ENCODE measurements at places on chromosomes 16 and 17.

GRCh38 chr17:57603978-57604377, 141.1 kb downstream of the CCDC182 start:
- H3K36me3 ChIP-seq: no peaks in the 10 kb centered on the region
- H3K4me3 ChIP-seq: peak overlapping the region; percentile 38
- peak overlapping the region; percentile 91 for H3K27ac ChIP-seq
- DNase-seq: peak; percentile 40
- peaks cover 100% of the 10 kb centered on the region for H3K4me1 ChIP-seq

GRCh38 chr17:72764632-72765041, 327.9 kb downstream of the SLC39A11 start:
- no peak overlapping the region for H3K27ac ChIP-seq
- H3K4me1 ChIP-seq: no peaks in the 10 kb centered on the region

DNA sequence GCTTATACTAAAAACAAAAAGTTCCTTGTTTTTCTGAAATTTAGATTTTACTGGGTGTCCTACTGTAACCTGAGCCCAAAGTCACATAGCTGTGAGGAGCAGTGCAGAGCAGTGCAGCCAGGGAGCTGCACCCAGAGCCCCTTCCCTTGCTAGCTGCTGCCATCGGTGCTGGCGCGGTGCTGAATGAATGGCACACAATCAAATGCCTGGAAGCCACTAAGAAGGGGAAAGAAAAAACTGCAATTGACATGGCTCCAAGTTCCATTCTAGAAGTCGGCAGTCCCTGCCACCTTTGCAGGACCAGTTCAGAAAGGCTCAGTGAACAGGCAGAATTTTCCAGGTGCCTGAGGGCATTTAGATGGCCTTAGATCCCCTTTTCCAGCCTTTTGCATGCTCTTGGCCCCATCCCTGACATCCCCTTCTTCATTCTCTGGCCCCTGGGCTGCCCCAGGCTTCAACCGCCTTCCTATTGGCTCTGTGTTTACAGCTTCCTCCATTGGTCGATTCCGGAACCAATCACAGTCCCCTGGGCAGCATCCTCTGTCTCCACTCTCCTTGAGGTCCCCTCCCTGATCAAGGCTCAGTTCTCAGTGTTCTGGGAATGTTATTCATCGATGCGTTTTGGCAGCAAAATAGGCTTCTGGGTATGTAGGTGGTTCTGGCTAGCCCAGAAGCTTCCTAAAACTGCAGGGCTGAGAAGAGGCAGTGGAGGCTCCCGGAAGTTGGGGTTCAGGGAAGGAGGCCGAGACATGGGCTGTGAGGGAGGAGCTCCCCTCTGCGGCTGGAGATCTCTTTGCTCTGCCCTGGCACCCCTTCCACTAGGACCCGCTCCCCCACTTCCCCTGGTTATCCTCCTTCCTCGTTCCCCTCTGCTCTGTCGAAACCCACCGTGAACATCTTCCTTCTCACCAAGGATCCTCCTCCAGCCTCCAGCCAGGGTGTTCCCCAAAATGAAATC, 37.9 kb downstream of the ATP2C2 start:
- H3K4me1 ChIP-seq: no peaks in the 10 kb centered on the region
- no peak overlapping the region for H3K27ac ChIP-seq
- H3K36me3 ChIP-seq: no peaks in the 10 kb centered on the region
- H3K27me3 ChIP-seq: peaks cover 45% of the 10 kb centered on the region
- no peak overlapping the region for H3K4me3 ChIP-seq

GRCh38 chr16:30011714-30012504, 1.1 kb upstream of the DOC2A start:
- H3K27me3 ChIP-seq: peaks cover 4% of the 10 kb centered on the region
- H3K4me1 ChIP-seq: peaks cover 3% of the 10 kb centered on the region

GRCh38 chr17:19497624-19498023, 36.0 kb upstream of the SLC47A1 start:
- H3K27ac ChIP-seq: no peak overlapping the region
- H3K36me3 ChIP-seq: no peaks in the 10 kb centered on the region
- no peak for DNase-seq
- no peak overlapping the region for H3K4me3 ChIP-seq
- no peaks in the 10 kb centered on the region for H3K4me1 ChIP-seq

- H3K36me3 ChIP-seq: no peaks in the 10 kb centered on the region
- H3K27ac ChIP-seq: no peak overlapping the region
Measured at GRCh38 chr17:7786866-7787265, 47.2 kb upstream of the KDM6B start.

DNA sequence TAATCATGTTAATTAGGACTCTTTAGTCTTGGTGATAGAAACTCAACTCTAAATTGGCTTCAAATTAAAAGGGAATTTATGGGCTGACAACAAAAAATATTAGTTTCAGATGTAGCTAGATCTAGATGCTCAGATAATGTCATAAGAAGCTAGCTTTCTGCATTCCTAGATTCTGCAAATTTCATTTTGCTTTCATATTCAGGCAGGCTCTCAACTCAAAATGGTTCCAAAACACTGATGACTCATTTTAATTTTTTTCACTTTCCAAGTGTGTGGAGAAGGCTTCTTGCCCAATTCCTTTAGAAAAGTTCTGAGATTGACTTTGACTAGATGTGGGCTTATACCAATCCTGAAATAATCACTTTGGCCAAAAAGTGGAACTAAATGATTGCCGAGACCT, 236.7 kb upstream of the GOT2 start:
- H3K27me3 ChIP-seq: no peaks in the 10 kb centered on the region
- H3K27ac ChIP-seq: no peak overlapping the region
- DNase-seq: no peak
- H3K36me3 ChIP-seq: no peaks in the 10 kb centered on the region

GRCh38 chr16:87733190-87733589, 32.6 kb downstream of the KLHDC4 start:
- DNase-seq: no peak
- no peak overlapping the region for H3K27ac ChIP-seq
- H3K4me1 ChIP-seq: peaks cover 3% of the 10 kb centered on the region
- H3K4me3 ChIP-seq: no peak overlapping the region
- H3K27me3 ChIP-seq: no peaks in the 10 kb centered on the region
- peaks cover 42% of the 10 kb centered on the region for H3K36me3 ChIP-seq

GRCh38 chr17:80006811-80007752, 28.6 kb downstream of the TBC1D16 start:
- H3K4me3 ChIP-seq: no peak overlapping the region
- H3K27ac ChIP-seq: no peak overlapping the region
- H3K27me3 ChIP-seq: no peaks in the 10 kb centered on the region
- DNase-seq: no peak
- H3K36me3 ChIP-seq: no peaks in the 10 kb centered on the region
- H3K4me1 ChIP-seq: peaks cover 18% of the 10 kb centered on the region

DNA sequence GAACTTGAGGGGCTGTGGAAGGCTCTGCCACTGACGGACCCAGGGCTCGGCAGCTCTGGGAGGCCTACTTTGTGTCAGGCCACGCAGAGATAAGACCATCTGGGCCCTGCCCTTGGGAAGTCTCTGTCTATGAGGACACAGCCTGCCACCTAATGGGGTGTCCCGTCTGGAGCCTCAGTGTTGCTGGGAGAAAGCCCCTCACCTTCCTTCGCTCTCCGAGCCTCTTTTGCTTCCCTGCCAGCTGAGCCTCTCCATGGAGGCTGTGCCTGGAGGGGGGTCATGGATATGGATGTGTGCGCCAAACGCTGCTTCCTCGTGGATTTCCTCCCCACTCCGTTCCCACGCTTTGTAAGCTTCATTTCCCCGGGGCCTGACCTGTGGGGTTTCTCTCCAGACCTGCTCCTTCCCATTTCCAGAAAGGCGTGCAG, 228.8 kb downstream of the SEC14L1 start:
- no peaks in the 10 kb centered on the region for H3K27me3 ChIP-seq
- H3K27ac ChIP-seq: no peak overlapping the region
- DNase-seq: no peak
- no peak overlapping the region for H3K4me3 ChIP-seq

DNA sequence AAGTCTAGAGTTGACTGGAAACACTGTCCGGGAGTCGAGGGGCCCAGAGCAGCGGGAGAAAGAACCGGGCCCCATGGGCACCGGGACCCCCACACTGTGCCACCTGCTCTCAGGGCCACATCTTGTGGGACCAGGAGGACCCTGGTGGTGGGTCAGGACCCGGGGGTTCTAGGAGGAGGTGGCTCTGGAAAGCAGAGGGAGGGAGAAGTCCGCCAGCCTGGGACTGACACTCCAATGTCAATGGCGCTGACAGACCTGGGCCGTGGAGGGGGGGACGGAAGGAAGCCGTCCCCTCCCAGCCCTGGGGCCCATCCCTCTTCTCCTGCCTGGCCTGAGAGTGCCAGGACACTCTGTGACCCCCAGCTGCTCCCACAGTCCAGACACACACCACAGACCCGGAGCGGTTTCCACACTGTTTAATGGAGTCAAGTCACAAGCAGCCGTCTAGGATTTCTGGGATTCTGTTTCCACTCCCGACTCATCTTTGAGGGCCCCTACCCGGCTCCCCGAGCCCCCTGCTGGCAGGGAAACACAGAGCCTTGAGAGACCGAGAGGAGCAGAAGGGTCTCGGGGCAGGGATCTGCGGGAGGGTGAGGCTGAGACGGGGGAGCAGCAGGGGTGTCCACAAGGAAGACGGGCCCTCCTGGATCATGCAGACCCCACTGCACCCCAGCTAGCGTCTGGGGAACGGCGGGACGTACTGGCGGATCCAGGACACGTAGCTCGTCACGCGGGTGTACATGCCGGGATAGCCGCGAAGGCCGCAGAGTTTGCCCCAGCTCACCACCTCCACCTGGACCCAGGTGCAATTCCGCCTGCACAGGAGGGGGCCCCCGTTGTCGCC, 23.5 kb upstream of the UBE2I start:
- H3K4me1 ChIP-seq: no peaks in the 10 kb centered on the region
- peaks cover 70% of the 10 kb centered on the region for H3K27me3 ChIP-seq
- no peak overlapping the region for H3K27ac ChIP-seq
- H3K4me3 ChIP-seq: no peak overlapping the region
- no peak for DNase-seq
- H3K36me3 ChIP-seq: no peaks in the 10 kb centered on the region

DNA sequence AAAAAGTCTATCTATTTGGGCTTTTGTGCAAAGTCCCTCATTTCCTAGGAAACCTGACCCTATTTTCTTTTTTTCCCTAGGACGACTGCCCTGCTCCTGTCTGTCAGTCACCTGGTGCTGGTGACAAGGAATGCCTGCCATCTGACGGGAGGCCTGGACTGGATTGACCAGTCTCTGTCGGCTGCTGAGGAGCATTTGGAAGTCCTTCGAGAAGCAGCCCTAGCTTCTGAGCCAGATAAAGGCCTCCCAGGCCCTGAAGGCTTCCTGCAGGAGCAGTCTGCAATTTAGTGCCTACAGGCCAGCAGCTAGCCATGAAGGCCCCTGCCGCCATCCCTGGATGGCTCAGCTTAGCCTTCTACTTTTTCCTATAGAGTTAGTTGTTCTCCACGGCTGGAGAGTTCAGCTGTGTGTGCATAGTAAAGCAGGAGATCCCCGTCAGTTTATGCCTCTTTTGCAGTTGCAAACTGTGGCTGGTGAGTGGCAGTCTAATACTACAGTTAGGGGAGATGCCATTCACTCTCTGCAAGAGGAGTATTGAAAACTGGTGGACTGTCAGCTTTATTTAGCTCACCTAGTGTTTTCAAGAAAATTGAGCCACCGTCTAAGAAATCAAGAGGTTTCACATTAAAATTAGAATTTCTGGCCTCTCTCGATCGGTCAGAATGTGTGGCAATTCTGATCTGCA, 12.9 kb downstream of the TMEM98 start:
- H3K27ac ChIP-seq: no peak overlapping the region
- H3K4me3 ChIP-seq: no peak overlapping the region
- no peaks in the 10 kb centered on the region for H3K27me3 ChIP-seq
- DNase-seq: no peak
- H3K36me3 ChIP-seq: no peaks in the 10 kb centered on the region
- peaks cover 6% of the 10 kb centered on the region for H3K4me1 ChIP-seq

DNA sequence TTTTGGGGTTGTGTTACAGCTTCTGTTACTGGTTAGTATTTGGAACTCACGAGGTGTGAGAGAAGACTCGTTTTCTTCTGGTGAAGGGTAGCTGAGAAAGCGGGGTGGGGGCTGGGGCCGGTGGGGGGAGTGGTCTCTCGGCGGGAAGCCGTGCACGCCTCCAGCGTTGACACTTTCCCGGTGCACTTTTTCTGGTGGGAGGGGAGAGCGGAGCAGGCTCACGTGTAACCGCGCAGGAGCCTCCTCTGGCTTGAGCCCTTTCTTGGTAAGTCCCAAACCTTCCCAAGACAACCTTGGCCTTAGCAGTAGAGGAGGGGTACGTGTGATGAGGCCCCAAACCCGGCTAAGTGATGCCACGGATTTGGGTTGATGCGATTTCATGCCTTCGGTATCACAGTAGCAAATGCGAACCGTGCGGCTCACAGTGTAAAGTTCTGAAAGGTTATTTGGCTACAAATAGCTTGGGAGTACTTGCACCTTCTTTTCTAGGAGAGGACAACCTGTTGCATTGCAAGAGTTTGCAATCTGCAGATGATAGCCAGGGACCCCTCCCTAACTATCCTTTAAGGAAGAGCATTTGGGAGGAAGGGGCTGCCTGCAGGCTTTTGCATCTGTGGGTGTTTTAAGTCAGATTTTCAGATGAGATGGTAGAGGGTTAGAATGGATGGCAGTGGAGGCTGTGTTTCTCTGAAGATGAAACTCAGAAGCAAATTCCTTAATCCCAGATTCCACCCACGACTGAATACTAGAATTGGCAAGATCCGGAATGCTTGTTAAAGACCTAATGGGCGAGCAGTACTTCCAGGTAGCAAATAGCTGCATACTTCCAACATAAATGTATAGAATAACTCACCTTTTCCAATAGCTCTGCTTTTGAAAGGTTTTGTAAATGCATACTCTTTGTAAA, 1.5 kb downstream of the HLF start:
- no peak for DNase-seq
- H3K4me1 ChIP-seq: peaks cover 30% of the 10 kb centered on the region
- peak overlapping the region; percentile 41 for H3K4me3 ChIP-seq
- H3K27ac ChIP-seq: no peak overlapping the region

- DNase-seq: peak; percentile 98
- H3K36me3 ChIP-seq: no peaks in the 10 kb centered on the region
Measured at GRCh38 chr17:82126556-82127314, 28.7 kb upstream of the FASN start.

DNA sequence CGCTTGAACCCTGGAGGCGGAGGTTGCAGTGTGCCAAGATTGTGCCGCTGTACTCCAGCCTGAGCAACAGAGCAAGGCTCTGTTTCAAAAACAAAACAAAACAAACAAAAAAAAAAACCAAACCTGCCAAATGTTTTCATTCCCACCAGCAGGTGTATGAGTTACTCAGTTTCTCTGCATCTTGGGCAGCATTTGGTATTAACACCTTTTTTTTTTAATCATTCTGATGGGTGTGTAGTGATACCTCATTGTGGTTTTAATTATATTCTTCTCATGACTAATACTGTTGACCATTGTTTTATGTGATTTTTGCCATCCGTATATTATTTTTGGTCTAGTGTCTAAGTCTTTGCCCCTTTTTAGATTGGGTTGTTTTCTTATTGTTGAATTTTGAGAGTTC, 15.3 kb downstream of the NFATC3 start:
- peaks cover 20% of the 10 kb centered on the region for H3K4me1 ChIP-seq
- peaks cover 5% of the 10 kb centered on the region for H3K36me3 ChIP-seq
- H3K27ac ChIP-seq: no peak overlapping the region
- no peak overlapping the region for H3K4me3 ChIP-seq
- DNase-seq: no peak

GRCh38 chr16:87459027-87459426, 33.8 kb downstream of the ZCCHC14 start:
- H3K36me3 ChIP-seq: no peaks in the 10 kb centered on the region
- H3K4me3 ChIP-seq: no peak overlapping the region
- H3K27ac ChIP-seq: no peak overlapping the region
- no peaks in the 10 kb centered on the region for H3K27me3 ChIP-seq

GRCh38 chr17:50841949-50842354, 6.6 kb downstream of the WFIKKN2 start:
- no peak overlapping the region for H3K27ac ChIP-seq
- no peaks in the 10 kb centered on the region for H3K4me1 ChIP-seq
- H3K4me3 ChIP-seq: no peak overlapping the region
- H3K27me3 ChIP-seq: peaks cover 3% of the 10 kb centered on the region

All from T-cell (primary cell).